Activated naive CD8-positive, alpha-beta T cell treated with anti-CD3 and anti-CD28 coated beads, Interleukin-2, amount 10 ng/mL, durations not matched to agents 7 days and 5 days (primary cell): ENCODE measurements at places on chromosomes 12 and 14. TPM values are rescaled to one million over a fixed set of nuclear protein-coding genes. Genes with fewer than 3 reads are reported as not detected.
A peak's percentile ranks its signal among the peaks of the same experiment; 100 is the strongest.

Gene BCL2L14
- 3.4 TPM for total RNA-seq

- DNase-seq: no peak
Measured at GRCh38 chr12:98259693-98260092, 255.7 kb upstream of the TMPO start.

DNA sequence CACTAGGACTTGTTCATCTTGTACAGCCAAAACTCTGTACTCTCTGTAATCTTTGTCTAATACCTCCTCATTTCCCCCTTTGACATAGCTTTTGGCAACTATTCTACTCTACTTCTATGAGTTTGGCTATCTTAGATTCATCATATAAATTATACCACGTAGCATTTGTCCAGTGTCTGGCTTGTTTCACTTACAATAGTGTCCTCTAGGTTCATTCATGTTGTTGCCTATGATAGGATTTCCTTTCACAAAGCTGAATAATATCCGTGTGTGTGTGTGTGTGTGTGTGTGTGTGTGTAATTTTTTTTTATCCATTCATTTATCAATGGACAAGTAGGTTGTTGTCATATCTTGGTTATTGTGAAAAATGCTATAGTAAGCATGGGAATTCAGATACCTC lies 209.5 kb downstream of the KCNC2 start:
- no peak for DNase-seq

- no peak for DNase-seq
Measured at GRCh38 chr14:23405516-23406025, 2.5 kb downstream of the MYH6 start.

DNA sequence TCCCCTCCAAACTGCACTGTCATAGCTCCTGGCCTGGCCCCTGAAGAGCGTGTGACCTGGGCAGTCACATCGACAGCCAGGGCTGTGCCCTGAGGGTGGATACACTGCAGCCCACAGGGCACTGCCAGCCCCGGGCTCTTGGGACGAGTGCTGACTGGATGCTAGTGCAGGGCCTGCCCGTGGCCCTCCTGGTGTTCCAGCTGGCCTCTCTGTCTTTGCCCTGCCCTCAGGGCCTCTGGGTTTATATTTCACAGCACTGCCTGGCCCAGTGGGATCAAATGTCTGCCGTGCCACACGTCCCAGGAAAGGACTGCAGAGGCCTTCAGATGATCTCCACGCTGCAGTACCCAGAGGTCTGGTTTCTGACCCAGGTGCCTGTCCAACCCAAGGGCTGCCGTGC lies 10.1 kb upstream of the CCDC197 start:
- no peak for DNase-seq

DNA sequence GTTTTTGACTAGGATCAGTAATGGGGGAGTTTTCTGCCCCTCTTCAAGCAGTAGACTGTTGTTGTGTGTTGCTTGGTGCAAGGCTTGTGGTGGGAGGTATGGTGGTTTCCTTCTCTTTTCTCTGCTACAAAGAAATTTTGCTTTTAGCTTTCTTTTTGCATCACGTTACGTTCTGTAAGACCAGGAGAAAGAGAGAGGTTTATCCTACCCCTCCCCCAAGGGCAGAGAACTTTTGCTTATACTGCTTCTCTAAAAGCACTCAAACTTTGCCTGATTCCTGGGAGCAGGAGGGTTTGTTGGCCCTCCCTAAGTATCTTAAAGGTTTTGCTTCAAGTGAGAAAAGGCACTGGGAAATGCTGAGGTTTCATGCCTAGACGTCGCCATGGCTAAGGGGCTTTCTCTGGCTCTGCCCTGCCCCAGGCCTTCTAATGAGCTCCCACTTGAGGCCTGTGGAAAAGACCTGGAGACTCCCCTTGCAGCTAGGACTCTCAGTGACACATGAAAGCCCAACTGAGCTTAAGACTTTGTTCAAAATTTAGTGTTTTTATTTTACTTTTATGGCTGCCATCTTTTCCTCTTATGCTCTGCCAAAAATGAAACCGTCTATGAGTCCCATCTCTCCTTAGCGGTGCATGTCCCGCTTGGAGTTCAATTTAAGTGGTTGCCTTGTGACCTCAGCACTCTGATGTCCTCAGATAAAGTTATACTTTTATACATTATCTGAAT lies 49.2 kb downstream of the EIF2S3B start:
- peak; percentile 64 for DNase-seq
